PC-3 (cell line): ENCODE measurements at places on chromosomes 1 and 21. TPM values are rescaled to one million over a fixed set of nuclear protein-coding genes. Genes with fewer than 3 reads are reported as not detected.
A peak's percentile ranks its signal among the peaks of the same experiment; 100 is the strongest.

- DNase-seq: peak; percentile 95
Measured at GRCh38 chr1:109274533-109275476, 8.1 kb downstream of the PSRC1 start.

GRCh38 chr21:25862596-25862995 lies 127.8 kb downstream of the GABPA start:
- DNase-seq: peak; percentile 74

- DNase-seq: peak; percentile 77
Measured at GRCh38 chr1:195097316-195097715, 1510.9 kb downstream of the KCNT2 start.

The IRF6 gene
- total RNA-seq: 61.6 and 65.7 TPM in 2 replicates

GRCh38 chr1:119713039-119713748 lies 1.5 kb downstream of the PHGDH start:
- DNase-seq: no peak
